Brain pericyte (primary cell): ENCODE measurements at places on chromosomes 12 and 14.

- no peak for DNase-seq
Measured at GRCh38 chr12:106000382-106001104, 138.2 kb downstream of the NUAK1 start.

GRCh38 chr12:119758722-119759121 lies 90.8 kb downstream of the PRKAB1 start:
- DNase-seq = no peak

DNA sequence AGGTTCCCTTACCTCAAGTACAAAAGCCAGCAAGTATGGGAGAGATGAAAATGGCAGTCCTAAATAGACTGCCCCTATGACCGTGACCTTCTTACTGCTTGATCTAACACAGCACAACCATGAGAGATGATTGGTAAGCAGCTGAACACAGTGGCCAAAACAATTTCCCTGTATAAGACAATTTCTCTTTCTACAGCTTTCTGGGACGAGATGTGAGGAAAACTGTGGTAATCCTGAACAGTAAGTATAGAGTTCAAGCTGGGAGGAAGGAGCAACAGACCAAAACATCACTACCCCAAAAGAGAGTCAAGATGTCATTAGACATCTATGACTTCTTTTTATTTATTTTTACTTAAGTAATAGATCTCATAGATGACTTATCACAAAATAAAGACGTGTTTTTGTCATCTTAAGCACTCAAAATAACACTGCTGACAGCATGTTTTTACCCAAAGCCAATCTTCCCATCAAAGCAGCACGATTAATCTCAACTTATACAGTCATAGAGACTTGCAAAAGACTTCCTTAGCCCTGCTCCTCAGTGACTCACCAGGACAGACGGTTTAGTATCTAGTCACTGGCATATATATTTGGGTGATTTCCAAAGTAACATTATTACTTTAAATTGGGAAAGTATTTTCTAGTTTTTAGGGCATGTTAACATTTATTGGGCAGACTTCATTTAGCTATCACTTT lies 3.7 kb downstream of the TMEM52B start:
- DNase-seq = no peak

GRCh38 chr14:27528328-27528727 lies 930.5 kb upstream of the NOVA1 start:
- DNase-seq = no peak

DNA sequence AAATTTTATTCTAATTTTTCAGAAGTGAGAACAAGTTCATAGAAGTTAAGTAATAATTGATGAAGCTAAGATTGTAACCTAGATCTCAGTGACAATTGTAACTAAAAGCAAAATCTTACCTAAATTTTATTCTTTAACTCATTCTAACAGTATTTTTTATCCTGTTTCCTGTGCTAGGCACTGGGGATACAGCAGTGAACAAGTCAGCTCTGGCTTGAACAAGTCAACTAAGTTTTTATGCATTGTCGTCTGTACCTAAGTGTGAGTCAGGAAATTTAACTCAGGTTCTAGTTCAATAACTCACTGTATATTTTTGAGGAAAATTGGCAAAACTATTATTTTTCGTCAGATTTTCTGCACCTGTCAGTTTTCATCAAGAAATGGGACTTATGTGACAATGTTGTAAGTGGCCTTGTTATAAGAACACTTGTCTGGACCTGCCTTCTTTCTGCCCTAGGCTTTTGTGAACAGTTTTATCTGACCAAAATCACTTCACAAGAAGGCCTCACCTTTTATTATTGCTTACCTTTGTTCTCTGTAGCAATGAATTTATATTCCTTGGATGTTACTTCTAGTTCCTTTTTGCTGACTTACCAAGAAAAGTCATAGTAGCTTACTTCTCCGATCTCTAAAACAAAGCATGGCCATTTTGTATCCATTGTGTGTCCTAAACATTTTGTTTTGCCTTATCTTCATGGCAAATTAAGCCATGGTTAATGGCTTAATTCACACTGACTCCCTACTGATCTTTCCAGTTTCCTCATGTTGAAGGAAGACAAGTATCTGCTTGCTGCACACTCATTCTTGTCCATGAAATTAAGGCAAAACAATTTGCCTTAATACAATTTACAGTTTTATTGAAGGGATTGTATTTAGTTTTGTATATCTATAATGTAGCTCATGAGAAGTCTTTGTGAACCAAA lies 2.7 kb downstream of the TMTC3 start:
- DNase-seq = no peak

DNA sequence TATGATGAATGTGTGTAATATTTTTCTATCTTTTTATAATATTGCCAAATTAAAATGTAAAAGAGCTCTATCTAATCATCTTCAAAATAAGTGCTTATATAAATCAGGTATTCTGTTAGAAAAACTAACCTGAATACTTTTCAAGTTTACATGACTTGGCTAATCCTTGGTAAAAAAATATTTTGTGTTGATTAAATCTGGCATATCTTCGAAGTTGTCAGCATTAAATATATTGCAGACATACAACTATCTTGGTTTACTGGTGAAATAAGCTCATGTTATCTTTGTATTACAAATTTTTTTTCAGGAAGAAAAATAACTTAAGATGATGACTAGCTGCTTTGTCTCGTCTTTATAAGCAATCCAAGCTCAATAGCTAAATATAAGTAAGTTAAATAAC lies 39.6 kb downstream of the MGAT4C start:
- no peak for DNase-seq

DNA sequence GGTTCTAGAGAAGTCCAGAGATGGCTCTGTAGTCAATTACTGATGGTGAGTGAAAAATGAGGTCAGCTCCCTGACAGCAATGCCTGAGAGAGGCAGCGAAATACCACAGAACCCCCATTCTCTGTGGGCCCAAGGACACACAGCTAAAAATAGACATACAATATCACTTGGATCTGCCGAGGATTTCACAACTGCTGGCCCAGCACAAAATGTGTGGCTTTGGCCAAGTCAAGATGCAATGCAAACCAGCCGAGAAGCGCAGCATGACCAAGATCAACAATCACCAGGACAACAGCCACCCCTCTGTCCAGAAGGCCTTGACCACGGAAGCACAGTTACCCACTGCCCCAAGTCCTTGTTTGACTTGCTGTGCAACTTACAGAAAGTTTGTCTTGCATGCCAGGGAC lies 52.2 kb downstream of the CKAP4 start:
- DNase-seq = no peak

- no peak for DNase-seq
Measured at GRCh38 chr14:52902971-52903619, 47.8 kb downstream of the FERMT2 start.

DNA sequence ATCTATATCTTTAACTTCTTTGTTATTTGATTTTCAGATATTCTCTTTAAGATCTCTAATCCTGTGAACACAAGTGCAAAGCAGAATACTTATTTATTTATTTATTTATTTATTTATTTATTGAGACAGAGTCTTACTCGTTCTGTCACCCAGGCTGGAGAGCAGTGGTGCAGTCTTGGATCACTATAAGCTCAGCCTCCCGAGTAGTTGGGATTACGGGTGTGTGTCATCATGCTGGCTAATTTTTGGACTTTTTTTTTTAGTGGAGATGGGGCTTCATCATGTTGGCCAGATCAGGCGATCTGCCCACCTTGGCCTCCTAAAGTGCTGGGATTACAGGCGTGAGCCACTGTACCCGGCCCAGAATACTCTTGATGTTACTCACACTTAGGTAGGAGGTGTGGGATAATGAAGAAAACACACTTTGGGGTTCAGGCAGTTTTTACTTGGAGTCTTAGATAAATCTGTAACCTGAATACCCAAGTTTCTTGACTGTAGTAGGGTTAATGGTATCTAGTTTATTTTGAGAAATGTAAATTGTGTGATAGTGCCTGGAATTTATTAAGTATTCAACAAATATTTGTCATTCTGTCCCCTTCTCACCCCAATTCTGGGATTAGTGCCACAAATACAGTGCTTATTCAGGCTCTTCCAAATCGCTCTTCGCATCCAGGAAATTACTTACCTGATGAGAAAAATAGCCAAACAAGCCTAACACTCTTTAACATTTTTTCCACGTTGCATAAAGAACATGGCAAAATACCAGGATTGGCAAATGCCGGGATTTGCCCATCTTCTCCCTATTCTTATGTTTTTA lies 33.0 kb downstream of the METAP2 start:
- no peak for DNase-seq

- DNase-seq = no peak
Measured at GRCh38 chr14:73394317-73394716, 64.0 kb downstream of the NUMB start.

DNA sequence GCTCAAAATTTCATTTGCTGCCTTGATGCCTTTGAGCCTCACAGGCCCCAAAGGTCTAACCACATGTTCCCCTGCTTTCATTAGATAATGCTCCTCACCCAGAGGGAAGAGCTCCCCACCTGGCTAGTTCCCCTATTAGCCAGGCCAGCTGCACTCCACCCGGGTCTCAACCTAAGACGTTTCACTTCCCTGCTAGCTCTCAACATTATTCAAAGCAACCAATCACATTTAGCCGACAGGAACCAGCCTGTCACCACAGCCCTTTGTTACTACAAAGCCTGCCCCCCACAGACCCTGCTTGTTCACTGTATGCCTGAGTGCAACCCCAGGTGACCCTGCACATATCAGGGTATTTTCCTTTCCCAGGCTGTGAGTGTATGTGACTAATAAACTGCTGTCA lies 78.6 kb downstream of the SLC15A5 start:
- no peak for DNase-seq

- no peak for DNase-seq
Measured at GRCh38 chr12:46267825-46268582, 839 bp downstream of the SLC38A1 start.
